Cerebellar nuclear complex (tissue), 1 donor: ENCODE measurements at places on chromosomes 4 and X.
A peak's percentile ranks its signal among the peaks of the same experiment; 100 is the strongest.

DNA sequence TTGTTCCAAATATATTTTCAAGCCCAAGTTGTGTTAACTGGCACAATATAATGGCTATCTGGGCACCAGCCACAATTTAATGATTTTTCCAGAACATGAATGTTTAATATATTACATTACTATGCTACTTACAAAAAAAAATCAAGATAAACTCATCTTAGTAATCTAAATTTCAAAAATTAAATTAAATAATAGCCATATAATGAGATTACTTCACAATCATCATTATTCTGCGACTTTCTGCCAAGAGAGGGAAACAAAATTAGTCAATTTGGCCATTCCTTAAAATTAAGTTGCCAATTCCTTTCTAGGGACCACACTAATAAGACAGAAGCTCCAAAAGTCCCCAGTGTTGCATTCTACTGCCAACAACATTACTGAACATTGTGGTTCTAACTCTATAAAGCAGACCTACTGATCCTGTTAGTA lies 7.5 kb downstream of the NEK1 start:
- no peak for DNase-seq

GRCh38 chr4:113255628-113256027 lies 206.2 kb downstream of the ANK2 start:
- DNase-seq = no peak

- DNase-seq = no peak
Observed at GRCh38 chrX:323721-324628, 5.4 kb upstream of the GTPBP6 start.

DNA sequence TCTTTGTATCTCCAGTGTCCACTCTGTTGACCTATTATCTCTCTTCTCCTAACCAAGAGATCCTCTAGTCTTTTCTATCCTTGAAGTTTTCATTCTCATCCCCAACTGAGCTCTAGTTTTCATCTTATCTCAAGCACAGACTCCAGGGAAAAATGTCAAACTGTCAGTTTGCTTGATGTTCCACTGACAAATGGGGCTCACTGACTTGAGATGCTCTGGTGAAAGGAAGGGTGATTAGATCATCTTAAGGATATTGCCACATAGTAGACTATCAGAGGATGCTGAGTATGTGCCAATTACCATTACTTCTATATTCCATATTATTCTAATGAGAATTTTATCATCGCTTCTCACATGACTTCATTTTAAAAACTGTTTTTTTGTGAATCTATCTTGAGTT lies 2008.2 kb downstream of the ARAP2 start:
- DNase-seq = no peak

GRCh38 chrX:24647257-24648058 lies at the start of gene PCYT1B:
PCYT1B (minus strand) TSS chrX:24647347; CDS start chrX:24647105, 242 bp downstream.
- DNase-seq = peak; percentile 24

GRCh38 chr4:89324671-89325070 lies 17.1 kb upstream of the GPRIN3 start:
- DNase-seq = no peak

DNA sequence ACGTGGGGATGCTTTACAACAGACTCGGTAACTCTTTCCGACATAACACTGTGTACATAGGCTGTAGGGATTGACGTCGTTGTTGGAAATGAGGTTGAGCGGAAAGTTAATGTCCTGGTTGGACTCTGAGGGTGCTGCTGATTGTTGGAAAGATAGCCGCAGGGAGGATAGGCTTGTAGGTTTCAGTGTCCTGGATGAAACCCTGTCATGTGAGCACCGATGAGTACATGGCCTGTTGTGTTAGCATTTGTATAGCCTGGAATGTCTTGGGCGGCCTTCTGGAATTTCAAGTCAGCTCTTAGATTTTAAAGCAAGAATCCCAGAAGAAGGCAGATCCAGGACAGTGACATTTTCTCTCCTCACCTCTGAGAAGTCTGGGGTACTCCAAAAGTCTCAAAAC lies 63.3 kb downstream of the TBC1D14 start:
- no peak for DNase-seq

GRCh38 chr4:156578713-156579112 lies 392.9 kb downstream of the PDGFC start:
- DNase-seq = no peak

DNA sequence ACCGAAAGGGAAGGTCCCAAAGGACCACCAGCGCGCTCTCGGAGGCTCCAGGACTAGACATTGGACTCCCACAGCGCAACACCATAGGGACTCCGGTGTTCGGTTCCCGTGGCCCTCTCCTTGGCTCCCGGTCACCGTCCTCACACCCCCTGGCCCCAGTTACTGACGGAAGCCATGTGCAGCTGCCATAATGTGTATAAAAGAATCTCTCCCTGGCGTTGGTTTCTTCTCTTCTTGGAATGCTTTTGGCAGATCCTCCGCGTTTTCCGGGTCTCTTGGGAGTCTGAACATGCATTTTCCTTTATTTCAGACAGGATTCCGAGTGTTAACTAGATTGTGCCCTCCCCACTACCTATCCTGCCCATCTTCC lies 69.8 kb downstream of the FBXO8 start:
- no peak for DNase-seq
